Activated T-helper 1 cell treated with Interleukin-2 at 50 U/mL for 16 hours (primary cell): ENCODE measurements at places on chromosomes 6 and 20.

DNA sequence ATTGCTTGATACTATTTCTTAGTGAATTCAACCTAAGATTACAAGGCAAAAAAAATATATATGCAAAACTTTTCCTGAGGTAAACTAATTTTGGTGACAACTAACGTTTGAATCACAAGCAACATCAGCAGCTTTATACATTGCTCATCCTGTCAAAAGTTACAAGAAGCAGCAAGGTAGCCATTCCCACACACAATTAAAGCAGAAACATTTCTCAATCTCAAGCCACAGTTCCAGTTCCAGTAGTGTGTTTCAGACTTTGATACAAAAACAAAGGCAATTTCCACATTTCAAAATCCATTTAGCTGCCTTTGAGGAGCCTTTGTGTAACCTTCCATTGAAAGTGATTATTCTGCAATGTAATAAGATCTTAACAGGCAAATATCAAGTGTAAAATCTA lies 191.0 kb downstream of the WDR27 start:
- DNase-seq: no peak

GRCh38 chr6:44642870-44643522 lies 255.5 kb downstream of the CDC5L start:
- no peak for DNase-seq

DNA sequence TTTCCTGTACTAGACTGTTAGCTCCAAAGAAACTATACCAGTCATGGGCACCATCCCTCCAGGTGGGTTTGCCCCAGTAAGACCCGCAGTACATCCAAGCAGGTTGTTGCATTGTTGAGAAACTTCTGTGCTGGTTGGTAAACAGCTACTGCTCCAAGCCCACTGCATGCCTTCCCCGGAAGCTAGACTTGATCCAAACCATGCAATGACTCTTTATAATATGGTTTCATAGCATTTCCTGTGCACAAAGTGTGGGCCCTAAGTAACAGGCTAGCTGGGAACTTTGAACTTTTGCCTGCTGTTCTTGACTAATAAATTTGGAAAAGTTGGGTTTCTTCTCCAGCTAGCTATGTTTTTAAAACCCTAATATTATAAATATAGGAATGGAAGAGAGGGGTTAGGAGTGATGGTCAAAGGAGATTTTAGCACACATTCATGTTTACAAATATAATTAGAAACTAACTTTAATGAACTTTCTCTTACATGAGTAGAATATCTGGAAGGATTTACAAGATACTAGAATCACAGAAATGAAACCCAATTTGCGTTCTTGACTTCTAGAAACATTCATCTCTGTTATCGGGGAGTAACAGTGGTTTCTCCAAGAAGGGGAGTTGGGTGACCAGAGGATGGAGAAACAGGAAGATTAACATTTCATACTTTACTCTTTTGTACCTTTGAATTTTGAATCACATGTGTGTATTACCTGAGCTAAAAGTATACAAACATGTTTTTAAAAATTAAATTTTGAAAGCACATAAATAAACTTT lies 51.7 kb downstream of the GFOD1 start:
- no peak for DNase-seq

GRCh38 chr6:27662769-27663168 lies 189.9 kb upstream of the ZNF184 start:
- no peak for DNase-seq

DNA sequence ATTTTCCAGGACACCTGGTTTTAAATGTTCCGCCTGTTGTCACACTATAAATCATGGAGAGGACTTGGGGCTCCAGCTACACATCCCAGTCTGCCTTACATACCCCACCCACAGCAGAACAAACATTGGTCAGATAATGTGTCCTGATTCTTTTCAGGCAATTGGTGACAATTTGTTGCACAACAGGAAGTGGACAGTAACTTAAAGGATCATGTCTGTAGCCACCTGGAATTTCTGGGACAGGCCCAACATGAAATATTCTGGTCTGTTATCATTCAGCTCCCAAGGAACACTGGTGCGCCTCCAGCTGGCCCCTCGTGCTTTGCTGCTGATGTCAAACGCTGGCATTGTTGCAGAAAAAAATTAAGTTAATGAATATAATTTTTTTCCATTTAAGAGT lies 117.2 kb downstream of the SOBP start:
- DNase-seq: no peak
